Kasumi-1 (cell line): ENCODE measurements at places on chromosomes 12 and 14.

DNA sequence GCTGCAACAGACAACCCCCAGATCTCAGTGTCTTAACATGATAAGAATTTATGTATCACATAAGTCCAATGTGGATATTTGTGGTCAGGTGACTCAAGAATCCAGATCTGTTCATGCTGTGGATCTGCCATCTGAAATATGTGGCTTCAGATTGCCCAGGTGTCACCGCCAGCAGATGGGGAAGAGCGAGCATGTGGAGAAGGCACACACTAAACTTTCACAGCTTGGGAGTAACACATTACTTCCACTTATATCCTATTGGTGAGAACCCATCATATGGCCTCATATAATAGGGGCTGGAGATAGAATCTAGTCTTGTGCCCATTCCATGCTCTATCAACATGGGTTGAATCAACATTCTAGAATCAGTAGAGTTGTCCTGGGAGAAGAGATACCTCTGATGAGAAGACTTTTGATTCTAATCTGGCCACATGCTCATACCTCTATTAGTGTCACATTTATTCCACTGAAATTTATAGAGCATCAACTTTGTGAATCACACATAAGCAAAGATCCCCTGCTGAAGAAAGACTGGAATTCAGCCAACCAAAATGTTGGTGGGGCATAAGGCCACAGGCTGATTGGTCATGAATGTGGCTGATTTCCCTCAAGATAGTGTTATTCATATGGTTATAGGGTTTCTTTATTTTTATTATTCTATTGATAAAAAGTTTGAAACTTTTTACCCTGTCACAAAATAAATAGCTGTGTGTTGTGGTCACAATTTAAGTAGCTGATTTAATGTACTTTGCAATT is 6.0 kb upstream of the CALCOCO1 start:
- DNase-seq: no peak

- DNase-seq: no peak
Measured at GRCh38 chr14:93186956-93187355, 1.8 kb downstream of the LYSET start.

DNA sequence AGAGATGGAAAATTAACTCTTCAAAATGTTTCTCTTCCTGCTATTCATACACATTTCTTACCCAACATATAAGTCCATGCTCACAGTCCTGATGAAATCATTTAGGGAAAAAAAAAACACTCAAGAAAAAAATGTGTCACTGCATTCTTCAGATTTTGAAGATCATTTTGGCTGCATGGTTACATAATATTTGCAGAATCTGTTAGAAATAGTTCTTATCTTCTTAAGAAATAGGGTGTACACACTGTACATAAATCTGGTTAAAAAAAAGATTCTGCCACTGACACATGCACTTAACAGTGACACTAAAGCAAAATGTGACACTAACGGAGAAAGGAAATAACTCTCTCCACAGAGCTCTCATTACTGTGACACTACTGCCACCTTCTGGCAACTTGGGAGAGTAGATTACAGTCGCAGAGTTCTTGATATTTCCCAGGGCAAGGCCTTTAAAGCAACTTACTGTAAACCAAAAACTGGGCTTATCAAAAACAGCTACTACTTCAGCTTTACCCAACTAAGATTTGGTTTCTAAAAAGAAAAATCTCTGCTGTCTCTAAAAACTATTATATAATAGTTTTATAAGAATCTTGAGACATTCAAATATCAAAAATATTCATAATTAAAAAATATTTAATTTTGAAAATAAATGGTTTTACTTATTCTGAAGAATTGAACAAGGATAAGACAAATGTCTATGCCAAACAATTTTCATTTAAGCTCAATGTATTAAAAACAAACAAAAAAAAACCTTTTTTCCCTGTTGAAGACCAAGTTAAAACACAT is 65.0 kb downstream of the SETD3 start:
- peak; percentile 89 for DNase-seq

DNA sequence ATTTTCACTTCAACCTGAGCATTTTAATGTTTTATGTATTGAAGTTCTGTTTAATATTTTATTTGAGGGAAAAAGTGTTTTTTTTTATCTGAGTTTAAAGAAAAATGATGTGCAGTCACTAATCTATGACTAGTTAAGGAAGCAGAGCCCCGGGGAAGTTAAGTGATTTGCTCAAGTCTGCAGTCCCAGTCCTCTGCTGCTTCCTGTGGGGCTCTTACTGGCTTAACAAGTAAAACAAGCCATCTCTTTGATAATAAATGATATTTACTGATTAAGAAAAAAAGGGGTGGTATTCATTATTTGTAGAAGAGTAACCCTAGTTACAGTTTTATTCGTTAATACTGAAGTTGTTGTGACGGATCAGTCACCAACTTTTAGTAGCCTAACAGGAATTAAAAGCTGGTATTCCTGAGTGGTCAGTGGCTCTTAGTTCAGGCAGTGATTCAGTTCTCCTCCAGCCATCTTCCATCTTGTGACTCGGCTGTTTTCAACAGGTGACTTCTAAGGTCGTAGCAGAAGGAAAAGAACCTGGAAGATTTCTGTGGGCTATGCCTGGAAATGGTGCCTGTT is 21.7 kb downstream of the BICDL1 start:
- no peak for DNase-seq

DNA sequence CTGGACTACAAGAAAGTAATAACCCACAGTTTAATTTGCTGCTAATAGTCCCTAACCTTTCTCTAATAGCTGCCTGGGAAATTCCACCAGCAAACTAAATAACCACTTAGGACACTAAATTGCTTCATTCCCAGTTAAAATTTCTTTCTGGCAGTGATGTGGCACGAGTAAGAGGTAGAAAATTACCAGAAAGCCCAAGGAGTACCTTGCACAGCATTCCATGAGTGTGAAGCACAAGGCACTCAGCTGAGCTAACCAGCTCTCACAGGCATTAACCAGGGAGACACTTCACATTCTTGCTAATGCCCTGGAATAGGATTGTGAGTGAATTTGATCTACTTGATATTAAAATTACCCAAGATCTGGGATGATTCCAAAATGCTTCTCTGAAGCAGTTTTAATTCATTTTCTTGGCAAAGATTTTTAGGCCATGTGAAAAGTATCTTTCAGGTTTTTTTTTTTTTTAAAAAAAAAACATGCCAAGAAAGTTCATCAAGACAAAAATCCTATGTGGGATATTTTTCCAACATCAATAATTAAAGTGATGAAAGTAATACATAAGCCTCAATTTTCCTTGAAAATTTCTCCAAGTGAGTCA is 29.5 kb downstream of the TSPAN8 start:
- DNase-seq: no peak

DNA sequence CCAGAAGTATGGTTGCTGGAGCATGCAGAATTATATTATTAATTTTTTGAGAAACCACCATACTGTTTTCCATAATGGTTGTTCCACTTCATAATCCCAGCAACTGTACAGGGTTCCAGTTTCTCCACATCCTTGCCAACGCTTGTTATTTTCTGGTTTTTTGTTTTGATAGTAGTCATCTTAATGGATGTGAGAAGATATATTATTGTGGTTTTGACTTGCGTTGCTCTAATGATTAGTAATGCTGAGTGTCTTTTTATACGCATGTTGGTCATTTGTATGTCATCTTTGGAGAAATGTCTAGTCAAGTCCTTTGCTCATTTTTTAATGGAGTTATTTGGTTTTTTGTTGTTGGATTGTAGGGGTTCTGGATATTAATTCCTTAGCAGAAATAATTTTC is 58.1 kb downstream of the DAAM1 start:
- no peak for DNase-seq

DNA sequence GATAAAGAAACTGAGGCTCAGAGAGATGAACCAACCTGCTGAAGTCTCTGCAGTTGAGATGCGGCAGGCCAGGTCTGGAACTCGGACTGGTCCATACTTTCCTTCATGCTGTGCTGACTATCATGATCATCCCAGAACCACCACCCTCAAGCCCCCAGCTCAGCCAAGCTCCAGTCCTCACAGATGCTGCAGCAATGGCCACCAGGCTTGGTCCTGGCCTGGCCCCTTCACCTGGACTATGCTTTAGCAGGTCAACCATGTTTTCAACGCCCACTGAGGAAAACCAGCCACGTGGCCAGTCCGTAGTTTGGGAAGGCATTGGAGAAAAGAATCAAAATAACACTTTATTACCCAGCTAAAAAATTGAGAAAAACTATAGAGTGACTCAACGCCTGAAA is 1.4 kb downstream of the GPR68 start:
- no peak for DNase-seq

DNA sequence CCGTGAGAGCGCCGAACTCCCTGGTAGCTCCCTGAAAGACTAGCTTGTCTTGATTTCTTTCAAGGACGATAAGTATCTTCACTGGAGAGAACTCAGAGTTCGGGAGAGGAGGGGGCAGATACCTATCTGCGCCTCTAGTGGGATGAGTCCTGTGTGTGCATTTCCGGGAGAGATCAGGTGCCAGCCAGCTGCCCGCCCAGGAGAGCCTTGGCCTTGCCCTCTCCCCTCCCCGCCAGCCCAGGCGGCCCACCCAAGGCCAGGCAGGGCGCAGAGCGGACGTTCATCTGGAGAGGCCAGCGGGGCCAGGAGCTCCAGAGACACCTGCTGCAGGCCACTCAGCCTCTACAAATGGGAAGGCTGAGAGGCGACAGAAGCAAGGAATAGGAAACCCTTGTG is 1.0 kb downstream of the CD9 start:
- DNase-seq: no peak

DNA sequence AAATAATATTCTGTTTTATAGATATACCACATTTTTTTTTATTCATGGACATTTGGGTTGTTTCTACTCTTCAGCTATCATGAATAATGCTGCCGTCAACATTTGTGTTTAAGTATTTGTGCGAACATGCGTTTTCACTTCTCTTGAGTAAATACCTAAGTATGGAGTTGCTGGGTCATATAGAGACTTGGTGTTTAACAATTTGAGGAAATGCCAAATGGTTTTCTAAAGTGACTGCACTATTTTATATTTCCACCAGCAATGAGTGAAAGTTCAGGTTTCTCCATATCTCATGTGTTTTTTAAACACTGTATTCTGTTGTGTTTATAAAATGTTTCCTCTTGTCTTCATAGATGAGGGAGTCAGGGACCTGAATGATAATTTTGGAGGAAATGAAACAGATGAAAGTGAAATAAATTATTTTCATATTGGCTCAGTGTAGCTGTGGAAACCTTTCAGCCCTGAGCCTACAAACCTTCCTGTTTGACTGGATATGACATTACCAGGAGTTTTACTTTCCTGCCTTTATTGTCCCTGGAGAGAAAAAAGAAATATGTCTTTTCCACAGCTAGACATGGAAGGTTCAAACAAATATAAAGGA is 26.3 kb downstream of the DAAM1 start:
- no peak for DNase-seq

DNA sequence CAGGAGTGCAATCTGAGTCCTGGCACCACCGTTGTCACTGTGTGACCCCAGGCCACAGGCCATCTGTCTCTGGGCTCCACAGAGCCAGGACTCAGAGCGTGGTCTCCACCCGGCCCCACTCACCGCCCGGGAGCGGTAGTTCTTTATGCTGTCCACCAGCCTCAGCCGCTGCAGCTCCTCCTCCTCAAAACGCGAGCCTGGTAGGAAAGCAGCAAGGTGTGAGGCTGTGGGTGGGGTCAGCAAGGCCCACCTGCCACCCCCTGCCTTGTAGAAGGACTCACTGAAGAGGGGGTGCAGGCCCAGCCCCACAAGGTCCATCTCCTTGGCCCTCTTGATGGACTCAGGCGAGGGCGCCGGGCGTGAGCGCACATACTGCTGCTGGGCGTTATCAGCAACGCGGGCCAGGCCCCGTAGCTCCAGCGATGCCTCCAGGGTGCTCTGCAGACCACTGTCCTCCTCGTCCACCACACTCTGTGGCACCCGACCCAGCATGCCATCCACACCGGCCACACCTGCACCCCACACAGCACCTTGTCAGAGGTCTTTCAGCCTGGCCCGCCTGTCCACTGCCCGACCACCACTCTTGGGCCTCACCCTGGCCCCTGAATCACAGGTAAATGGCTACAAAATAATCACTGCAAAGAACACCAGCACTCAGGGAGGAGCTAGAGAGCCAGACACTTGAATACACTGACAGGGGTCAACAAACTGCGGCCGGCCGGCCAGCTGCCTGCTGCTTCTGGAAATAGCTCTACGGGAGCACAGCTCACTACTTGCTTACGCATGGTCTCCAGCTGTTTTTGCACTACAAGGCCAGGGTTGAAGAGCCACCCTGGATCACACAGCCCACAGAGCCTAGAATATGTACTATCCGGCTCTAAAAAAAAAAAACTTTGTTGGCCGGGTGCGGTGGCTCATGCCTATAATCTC is 16.3 kb downstream of the CFAP73 start:
- no peak for DNase-seq

- no peak for DNase-seq
Measured at GRCh38 chr14:64727551-64728071, 23.4 kb downstream of the PLEKHG3 start.

DNA sequence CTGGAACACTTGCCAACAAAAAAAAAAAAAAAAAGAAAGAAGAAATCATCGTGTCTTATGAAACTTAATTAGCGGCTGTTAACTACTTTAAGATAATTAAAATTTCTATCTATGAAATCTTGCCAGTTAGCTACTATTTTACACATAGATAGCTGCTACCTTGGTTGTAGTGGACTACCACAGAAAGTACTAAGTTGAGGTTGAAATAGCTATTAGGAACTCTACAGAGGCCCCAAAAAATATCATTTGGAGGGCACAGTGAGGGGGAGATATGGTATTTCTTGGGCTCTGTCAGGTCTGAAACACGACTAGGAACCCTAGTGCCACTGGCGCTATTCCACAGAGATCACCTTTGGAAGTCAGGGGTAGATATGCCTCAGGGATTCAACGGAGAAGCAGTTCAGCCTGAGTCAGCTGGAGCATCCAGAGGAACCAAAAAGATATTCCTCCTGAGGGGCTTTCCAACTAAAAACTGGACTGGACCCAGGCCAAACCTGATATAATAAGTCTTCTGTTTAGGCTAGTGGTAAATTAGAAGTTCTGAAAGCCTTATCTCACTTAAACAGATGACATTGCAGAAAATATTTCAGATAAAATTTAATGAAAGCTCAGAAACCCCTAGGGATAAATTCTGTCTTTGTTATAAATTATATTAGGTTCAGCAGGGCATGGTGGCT is 126.1 kb downstream of the EPS8 start:
- DNase-seq: no peak

DNA sequence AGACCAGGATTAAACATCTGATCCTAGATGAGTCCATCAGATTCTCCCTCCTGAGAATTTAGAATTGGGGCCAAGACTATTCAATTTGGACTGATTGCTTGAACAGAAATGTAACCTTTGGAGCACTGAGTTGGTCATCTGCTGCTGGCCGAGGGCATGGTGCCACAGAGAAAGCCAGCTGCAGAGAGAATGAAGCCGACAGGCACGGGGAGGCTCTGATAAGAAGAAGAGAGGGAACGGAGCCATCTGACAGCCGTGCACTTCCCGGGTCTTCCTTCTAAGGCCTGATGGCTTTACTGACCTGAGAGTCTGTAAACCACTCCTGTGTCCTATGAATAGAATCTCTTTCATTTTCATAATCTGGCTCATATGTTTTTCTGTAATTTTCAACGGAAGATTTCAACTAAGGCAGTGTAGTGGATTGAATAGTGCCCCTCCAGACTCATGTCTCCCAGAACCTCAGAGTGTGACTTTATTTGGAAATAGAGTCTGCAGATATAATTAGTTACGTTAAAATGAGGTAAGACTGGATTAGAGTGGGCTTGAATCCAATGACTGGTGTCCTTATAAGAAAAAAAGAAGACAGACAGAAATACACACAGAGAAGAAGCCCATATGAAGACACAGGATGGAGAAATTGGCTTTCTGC is 39.1 kb upstream of the FRS2 start:
- DNase-seq: no peak

GRCh38 chr12:47095446-47096236 is 15.9 kb upstream of the AMIGO2 start:
- no peak for DNase-seq
